ENCODE measurements at places on chromosomes 6 and 20. TPM values are rescaled to one million over a fixed set of nuclear protein-coding genes. Genes with fewer than 3 reads are reported as not detected.

- DNase-seq, result no peak
Observed at GRCh38 chr6:26022737-26023136, 60.1 kb downstream of the TRIM38 start.

DNA sequence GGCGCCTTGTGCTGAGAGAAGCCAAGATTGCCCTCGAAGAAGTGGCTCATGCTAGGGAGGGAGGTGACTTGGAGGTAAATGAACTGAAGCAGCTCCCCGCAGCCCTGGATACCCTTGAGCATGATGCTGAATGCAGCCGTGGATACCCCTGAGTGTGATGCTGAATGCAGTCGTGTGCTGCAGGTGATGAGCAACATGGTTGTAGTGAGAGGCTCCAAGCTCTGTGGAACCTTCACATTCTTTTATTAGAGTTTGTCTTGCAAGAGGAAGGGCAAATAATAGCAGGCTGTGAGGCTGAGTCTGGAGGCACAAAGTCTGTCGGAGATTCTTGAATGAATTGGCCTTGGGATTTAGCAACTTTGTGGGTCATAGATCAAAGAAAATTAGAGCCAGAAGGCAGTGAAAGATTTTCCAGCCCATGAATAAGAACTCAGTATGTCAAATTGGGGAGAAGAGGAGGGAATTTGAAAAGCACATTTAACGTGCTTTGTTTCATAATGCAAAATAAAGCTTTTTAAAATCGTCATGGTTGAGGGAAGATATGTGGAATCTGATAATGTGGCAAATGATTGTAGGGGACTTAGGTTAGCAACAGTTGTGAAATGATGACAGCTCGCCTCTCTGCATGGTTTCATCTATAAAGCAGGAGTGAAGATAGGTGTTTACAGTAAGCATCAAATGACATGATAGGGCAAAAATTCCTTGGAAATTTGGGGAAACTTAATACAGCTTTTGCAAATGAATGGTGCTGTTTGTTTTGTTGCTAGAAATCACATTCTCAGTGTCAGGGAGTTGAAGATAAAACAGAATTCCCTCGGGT, 120.1 kb upstream of the TIAM2 start:
- no peak for DNase-seq

DNA sequence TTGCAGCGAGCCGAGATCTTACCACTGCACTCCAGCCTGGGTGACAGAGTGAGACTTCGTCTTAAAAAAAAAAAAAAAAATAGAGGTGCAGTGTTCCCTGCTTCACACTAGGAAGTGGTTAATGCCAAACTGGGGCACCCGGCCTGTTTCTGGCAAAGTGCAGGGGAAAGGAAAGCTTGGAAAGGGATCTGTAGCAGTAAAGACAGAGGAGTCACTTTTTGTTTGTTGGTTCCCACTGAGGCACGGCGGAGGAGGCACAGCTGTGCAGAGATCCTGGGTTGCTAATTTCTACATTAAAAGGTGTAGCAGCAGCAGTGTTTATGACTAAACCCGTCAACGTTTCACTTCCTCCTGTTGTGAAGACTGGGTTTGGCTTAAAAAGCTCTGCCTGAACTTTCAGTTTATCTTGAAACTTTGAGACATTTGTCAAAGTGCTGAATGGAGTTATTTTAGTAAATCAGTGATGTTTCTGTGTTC, 125.6 kb downstream of the CARMIL1 start:
- DNase-seq, result no peak

GRCh38 chr6:85456782-85457181, 6.9 kb downstream of the NT5E start:
- no peak for DNase-seq

The TMEM14A gene
- 18.7 TPM for total RNA-seq
